HepG2 (cell line): ENCODE measurements at places on chromosomes 7 and 10. TPM values are rescaled to one million over a fixed set of nuclear protein-coding genes. Genes with fewer than 3 reads are reported as not detected.
A peak's percentile ranks its signal among the peaks of the same experiment; 100 is the strongest.

Gene ZNF282
- total RNA-seq = 19.3 and 20.9 TPM in 2 replicates

Gene ANKRD2
- not detected in 2 replicates for total RNA-seq

Gene TMEM184A
- total RNA-seq = 3.1 and 9.5 TPM in 2 replicates

Gene PTN
- not detected in 2 replicates for total RNA-seq

DNA sequence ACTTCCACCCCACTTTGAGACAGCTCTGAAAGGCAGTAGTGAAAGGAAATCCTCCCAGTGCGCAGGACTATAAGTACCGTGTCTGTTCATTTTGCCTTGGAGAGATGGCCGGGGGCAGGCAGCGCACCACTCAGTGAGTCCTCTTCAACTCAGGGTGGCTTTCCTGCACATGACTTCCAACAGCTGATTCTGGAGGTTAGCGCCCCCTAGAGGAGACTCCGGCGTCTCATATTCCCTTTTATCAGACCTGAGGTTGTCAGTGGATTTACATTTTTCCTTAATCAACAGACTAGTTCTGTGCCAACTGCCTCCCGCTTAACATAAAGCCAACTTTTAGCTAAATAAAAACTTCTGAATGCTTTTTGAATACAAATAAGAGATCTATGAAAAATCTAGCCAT, 101.0 kb downstream of the HERPUD2 start:
- H3K4me1 ChIP-seq = no peaks in the 10 kb centered on the region
- H3K4me3 ChIP-seq = no peak overlapping the region
- H3K36me3 ChIP-seq = no peaks in the 10 kb centered on the region

DNA sequence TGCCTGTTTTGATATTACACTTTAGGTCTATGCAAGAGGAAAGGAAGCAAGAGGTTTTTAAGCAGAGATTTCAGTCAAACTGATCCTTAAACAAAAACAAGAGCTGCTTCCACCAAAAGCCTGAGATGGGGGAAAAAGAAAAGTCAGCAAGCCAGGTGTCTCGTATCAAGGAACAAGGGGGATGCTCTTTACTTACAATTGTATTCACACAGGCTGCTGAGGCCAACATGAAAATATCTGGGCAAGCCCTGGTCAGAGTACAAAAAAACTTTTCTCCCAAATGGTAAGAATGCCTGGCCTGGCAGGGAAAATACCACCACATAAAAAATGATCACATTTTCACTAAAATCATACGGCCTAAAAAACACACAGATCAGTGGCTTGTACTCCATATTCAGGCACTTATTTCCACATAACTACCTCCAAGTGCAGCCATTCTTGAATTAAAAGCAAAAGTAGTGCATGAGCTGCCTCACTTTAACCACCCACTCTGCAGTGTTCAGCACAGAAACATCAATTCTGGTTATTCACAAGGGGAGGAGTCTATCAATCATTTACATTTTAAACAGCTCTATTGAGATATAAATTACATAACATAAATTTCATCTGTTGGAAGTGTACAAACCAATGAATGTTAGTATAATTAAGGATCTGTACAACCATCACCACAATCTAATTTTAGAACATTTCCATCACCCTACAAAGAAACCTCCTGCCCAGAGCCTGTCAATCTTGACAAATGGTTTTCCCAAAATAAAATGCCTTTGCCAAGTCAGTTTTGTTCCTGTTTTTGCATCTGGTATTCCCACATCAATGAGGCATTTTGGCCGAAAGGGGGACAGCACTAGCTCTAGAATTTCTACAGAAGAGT, 70.2 kb downstream of the GRB10 start:
- H3K4me3 ChIP-seq = no peak overlapping the region
- DNase-seq = no peak
- H3K36me3 ChIP-seq = no peaks in the 10 kb centered on the region
- no peak overlapping the region for H3K27ac ChIP-seq
- no peaks in the 10 kb centered on the region for H3K4me1 ChIP-seq

DNA sequence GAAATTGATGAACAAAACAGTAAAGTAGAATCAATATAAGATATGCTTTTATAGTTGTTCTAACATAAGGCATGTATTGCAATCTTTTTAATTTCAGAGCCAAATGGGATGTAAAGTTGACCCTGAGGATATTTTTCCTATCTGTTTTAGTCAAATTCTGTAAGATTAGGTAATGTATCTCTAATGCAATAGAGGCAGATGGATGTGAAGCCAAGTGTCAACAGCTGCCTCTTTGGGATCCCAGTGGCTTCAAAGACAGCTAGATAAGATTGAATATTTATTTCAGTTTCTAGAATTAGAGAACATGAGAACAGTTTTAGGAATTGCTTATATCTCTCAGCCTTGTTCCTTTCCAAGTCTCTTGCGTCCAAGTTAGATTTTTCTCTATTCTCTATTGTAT, 208.3 kb downstream of the DNAJB9 start:
- H3K36me3 ChIP-seq = no peaks in the 10 kb centered on the region
- H3K27me3 ChIP-seq = no peaks in the 10 kb centered on the region
- H3K4me3 ChIP-seq = no peak overlapping the region
- H3K27ac ChIP-seq = no peak overlapping the region
- H3K4me1 ChIP-seq = no peaks in the 10 kb centered on the region
- no peak for DNase-seq

GRCh38 chr7:155677688-155678087, 33.2 kb downstream of the RBM33 start:
- DNase-seq = no peak
- peaks cover 45% of the 10 kb centered on the region for H3K4me1 ChIP-seq
- H3K27ac ChIP-seq = no peak overlapping the region
- no peaks in the 10 kb centered on the region for H3K27me3 ChIP-seq

DNA sequence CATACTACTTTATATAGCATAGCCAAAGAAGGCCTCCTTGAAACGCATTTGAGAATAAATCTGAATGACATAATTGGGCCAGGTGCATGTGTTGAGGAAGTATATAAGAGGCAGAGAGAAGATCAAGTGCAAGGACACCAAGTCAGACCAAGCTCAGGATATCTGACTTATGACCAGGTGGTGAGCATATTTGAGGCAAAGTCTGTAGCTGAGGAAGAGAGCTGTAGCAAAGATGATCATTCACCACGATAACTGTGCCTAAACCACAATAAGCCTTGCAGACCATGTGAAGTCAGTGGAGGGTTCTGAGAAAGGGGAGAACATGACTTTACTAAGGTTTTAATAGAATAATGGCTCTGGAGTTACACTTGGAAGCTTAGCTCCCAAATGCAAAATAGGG, 292.3 kb downstream of the SORCS1 start:
- DNase-seq = no peak
- H3K4me3 ChIP-seq = no peak overlapping the region
- H3K27me3 ChIP-seq = no peaks in the 10 kb centered on the region
- H3K4me1 ChIP-seq = no peaks in the 10 kb centered on the region

GRCh38 chr10:57815949-57816348, 451.7 kb downstream of the IPMK start:
- no peak for DNase-seq
- no peaks in the 10 kb centered on the region for H3K36me3 ChIP-seq
- H3K27ac ChIP-seq = no peak overlapping the region
- H3K27me3 ChIP-seq = no peaks in the 10 kb centered on the region
- H3K4me1 ChIP-seq = no peaks in the 10 kb centered on the region
- H3K4me3 ChIP-seq = no peak overlapping the region

GRCh38 chr10:119104654-119105015, 722 bp downstream of the DENND10 start:
- no peaks in the 10 kb centered on the region; the same call in 2 of the 3 replicates for H3K36me3 ChIP-seq
- DNase-seq = no peak
- peaks cover 56% of the 10 kb centered on the region for H3K4me1 ChIP-seq
- peak overlapping the region; percentile 92 for H3K4me3 ChIP-seq
- peak overlapping the region; percentile 62 for H3K27ac ChIP-seq

DNA sequence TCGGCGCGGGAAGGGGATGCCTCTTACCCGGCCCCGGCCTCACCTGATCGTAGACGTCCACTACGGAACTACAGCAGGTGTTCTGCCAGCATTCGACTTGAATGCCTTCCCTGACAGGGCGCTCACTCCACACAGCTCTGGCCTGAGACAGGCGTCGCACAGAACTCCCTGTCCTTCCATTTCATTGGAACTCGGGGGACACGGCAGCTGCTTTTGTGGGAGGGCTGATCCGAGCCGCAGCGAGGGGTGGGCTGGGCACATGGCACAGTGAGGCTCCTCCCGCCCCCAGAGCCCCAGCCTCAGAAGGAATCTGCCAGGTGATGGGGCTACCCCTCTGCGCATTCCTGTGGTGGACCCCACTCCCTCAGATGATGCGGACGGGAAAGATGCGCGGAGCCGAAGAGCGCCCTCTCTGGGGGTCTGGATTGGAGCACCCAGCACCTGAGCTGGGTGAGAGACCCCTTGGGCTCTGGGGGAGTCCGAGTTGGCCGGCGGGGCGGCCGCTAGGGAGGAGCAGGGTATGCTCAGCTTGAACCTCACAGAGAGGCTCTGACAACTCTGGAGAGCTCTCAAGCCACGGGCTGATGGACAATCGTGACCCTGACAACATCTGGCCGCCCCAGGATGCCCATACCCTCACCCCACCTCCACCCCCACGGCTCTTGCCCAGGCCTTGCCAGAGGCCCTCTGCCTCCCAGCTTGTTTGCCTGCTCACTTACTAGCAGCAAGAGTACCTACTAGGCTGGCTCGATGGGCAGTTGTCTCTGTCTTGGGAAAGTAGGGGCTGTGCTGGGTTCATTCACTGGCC, 36.6 kb downstream of the RASGEF1A start:
- no peak overlapping the region for H3K27ac ChIP-seq
- no peaks in the 10 kb centered on the region for H3K36me3 ChIP-seq
- H3K4me3 ChIP-seq = no peak overlapping the region
- DNase-seq = no peak
- H3K27me3 ChIP-seq = peaks cover 11% of the 10 kb centered on the region

- no peaks in the 10 kb centered on the region for H3K27me3 ChIP-seq
- peaks cover 71% of the 10 kb centered on the region for H3K4me1 ChIP-seq
- no peak overlapping the region for H3K27ac ChIP-seq
- no peak overlapping the region for H3K4me3 ChIP-seq
- H3K36me3 ChIP-seq = peaks cover 75% of the 10 kb centered on the region
- DNase-seq = no peak
Observed at GRCh38 chr10:79133416-79133815, 64.7 kb downstream of the ZMIZ1 start.

DNA sequence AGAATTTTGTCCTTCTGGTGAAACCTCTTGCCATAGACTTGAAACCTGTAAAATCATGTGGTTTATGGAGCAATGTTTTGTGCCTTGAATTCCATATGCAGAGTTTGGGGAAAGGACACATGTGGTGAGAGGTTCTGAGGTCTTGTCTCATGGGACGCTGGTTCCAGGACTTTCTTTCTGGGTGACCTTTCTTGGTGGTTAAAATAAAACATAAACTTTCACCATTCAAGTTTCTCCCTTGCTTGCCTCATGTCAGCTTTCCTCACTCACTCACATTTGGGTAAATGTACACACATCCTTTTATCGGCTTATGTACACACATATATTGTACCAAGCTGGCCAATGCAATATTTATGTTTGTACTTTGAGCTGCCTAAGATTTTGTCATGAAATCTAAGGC, 144.9 kb upstream of the CELF2 start:
- H3K4me1 ChIP-seq = no peaks in the 10 kb centered on the region
- H3K4me3 ChIP-seq = no peak overlapping the region
- H3K27me3 ChIP-seq = no peaks in the 10 kb centered on the region
- DNase-seq = no peak

DNA sequence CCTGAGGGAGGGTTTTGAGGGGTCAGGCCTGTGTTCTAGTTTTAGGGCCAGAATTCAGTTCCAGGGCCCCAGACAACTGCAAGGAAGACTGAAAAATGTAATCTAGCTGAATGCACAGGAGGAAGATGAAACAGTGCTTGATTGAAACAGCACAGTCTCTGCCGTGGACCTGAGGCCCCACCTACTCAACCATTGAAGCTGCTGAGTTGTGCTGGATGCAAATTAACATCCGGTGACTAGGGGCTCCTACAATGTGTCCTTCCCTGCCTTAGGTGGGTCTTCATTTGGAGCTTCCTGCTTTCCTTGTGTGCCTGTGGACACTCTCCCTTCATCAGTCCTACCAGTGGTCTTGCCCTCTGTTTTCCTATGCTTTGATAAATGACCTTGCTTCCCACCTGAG, 5.7 kb downstream of the GLRX3 start:
- no peaks in the 10 kb centered on the region; the same call in 1 of the 3 replicates for H3K27me3 ChIP-seq
- no peak overlapping the region for H3K4me3 ChIP-seq
- H3K36me3 ChIP-seq = peaks cover 24% of the 10 kb centered on the region; the same call in 2 of the 3 replicates
- H3K4me1 ChIP-seq = peaks cover 48% of the 10 kb centered on the region

- no peak overlapping the region for H3K4me3 ChIP-seq
- DNase-seq = no peak
- H3K4me1 ChIP-seq = no peaks in the 10 kb centered on the region
- H3K27ac ChIP-seq = no peak overlapping the region
- peaks cover 18% of the 10 kb centered on the region; the same call in 2 of the 3 replicates for H3K27me3 ChIP-seq
Observed at GRCh38 chr10:48819783-48820182, 119.9 kb downstream of the LRRC18 start.

- no peak overlapping the region for H3K4me3 ChIP-seq
- no peaks in the 10 kb centered on the region for H3K36me3 ChIP-seq
- H3K4me1 ChIP-seq = peaks cover 33% of the 10 kb centered on the region
- DNase-seq = no peak
Observed at GRCh38 chr10:71771204-71771603, 2.1 kb downstream of the VSIR start.

DNA sequence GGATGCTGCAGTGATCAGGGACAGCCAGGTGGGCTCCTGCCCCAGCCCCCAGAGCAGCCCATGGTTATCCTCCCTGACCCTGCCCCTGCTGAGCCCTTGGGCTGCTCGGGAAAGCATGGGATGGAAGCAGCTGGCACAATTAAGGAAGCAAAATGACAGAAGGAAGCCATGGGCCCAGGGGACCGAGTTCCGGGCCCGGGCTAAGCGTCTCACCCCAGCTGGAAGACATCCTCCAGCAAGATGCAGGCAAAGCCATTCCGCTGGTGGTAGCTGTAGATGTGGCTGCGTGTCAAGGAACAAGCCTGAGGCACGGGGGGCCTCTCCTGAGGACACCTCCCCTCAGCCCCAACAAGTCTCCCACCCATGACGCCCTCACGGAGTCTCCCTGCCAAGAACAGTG, 1.1 kb downstream of the ATG9B start:
- H3K4me3 ChIP-seq = no peak overlapping the region
- H3K27me3 ChIP-seq = peaks cover 19% of the 10 kb centered on the region
- H3K4me1 ChIP-seq = peaks cover 44% of the 10 kb centered on the region
- DNase-seq = no peak
- no peak overlapping the region for H3K27ac ChIP-seq

GRCh38 chr10:52379287-52379686, 65.2 kb downstream of the DKK1 start:
- H3K4me3 ChIP-seq = no peak overlapping the region
- H3K27me3 ChIP-seq = no peaks in the 10 kb centered on the region
- H3K36me3 ChIP-seq = no peaks in the 10 kb centered on the region
- H3K4me1 ChIP-seq = peaks cover 59% of the 10 kb centered on the region
- no peak for DNase-seq

- H3K4me1 ChIP-seq = peaks cover 9% of the 10 kb centered on the region; the same call in 1 of the 2 replicates
- H3K36me3 ChIP-seq = no peaks in the 10 kb centered on the region
- H3K27me3 ChIP-seq = peaks cover 6% of the 10 kb centered on the region
Observed at GRCh38 chr10:133024704-133025557, 62.8 kb upstream of the ADGRA1 start.
